ENCODE measurements at places on chromosomes 16 and 17.

GRCh38 chr16:20849589-20850390, 43.5 kb downstream of the REXO5 start:
- DNase-seq = peak; percentile 53

DNA sequence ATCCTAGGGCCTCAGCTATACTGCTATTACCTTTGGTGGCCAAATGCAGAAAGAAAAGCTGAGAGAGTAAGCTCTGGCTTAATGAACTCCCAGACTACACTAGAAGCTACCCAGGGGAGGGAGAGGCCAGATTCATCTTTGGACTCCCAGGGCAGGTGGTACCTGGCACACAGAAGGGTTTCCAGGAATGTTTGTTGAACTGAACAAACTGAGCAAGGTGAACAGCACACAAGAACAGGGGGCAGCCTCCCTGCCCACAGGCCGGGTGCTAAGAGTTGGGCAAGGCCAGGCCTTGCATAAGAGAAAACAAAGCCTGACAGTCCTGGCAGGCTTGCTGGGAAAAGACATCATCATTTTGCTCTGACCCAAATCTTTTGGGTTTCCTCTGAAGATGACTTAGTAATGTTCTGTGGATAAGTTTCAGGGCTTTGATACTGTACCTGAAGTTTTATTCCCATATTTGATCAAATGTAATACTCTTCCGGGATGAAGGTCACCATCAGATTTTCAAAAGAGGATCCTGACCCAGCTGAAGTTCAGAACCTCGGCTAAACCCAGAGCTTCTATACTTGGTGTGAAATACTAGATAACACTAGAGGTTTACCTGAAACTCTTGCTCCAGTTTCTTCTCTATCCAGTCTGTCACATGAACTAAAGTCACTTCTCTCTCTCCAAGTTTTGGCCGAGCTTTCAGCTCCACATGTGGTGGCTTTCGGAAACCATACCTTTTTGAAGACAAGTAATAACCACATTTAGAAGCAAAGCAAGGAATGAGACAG, 20.5 kb upstream of the ERN1 start:
- no peak for DNase-seq

- DNase-seq = no peak
Observed at GRCh38 chr17:71360301-71360700, 760.5 kb upstream of the SOX9 start.

DNA sequence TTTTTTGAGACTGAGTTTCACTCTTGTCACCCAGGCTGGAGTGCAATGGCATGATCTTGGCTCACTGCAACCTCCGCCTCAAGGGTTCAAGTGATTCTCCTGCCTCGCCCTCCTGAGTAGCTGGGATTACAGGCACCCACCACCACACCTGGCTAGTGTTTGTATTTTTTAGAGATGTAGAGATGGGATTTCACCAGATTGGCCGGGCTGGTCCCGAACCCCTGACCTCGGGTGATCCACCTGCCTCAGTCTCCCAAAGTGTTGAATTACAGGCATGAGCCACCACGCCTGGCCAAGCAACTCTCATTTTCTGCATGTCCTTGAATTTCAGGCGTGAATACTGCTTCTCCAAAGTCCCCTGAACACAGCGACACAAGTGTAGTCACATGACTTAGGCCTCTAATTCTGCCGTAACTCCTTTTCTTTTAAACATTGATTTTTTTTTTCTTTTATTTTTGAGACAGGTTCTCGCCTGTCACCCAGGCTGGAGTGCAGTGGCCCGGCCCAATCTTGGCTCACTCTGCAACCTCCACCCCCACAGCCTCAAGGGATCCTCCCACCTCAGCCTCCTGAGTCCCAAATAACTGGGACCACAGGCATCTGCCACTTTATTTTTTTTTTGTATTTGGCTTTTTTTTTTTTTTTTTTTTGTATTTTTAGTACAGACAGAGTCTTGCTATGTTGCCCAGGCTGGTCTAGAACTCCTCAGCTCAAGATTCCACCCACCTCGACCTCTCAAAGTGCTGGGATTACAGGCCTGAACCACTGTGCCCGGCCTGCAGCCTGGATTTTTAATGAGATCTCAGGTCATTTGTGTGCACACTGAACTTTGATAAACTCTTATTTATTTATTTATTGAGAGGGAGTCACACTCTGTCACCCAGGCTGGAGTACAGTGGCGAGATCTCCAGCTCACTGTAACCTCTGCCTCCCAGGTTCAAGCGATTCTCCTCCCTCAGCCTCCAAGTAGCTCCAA, 124.6 kb downstream of the KCNJ18 start:
- DNase-seq = no peak

- DNase-seq = peak; percentile 11
Observed at GRCh38 chr17:1347589-1348323, 52.3 kb downstream of the YWHAE start.

- no peak for DNase-seq
Observed at GRCh38 chr17:56876766-56877179, 37.1 kb downstream of the TRIM25 start.

- no peak for DNase-seq
Observed at GRCh38 chr17:73972901-73973300, 230.6 kb upstream of the RPL38 start.

GRCh38 chr17:80781211-80781610, 210.4 kb upstream of the CHMP6 start:
- DNase-seq = no peak

GRCh38 chr16:84029297-84030047, 13.1 kb downstream of the SLC38A8 start:
- DNase-seq = peak; percentile 14

- DNase-seq = no peak
Observed at GRCh38 chr16:66337463-66338188, 28.9 kb upstream of the CDH5 start.

DNA sequence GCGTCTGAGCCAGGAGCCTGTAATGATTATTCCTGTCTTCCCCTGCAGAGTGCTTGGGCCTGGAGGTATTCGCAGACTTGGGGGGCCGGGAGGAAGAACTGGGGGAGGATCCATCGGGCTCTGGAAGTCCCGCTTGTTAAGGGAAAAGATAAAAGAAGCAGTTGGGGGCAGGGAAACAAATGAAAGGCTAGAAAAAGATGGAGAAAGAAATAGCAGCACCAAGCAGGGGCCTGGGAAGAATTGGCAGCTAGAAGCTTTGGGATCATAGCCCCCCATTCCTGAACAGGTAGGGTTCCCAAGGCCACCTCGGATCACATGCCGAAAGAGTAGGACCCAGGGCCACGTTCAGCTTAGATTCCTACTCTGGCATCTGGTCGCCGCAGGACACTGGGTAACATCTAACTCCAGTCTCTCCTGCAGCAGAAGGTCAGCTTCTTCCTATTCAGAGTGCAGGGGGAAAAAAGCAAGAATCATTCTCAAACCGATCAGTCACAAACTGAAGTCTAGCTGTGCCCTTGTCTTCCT, 23.6 kb downstream of the ADAM11 start:
- no peak for DNase-seq

GRCh38 chr17:7575481-7575883, 4.0 kb upstream of the CD68 start:
- no peak for DNase-seq

DNA sequence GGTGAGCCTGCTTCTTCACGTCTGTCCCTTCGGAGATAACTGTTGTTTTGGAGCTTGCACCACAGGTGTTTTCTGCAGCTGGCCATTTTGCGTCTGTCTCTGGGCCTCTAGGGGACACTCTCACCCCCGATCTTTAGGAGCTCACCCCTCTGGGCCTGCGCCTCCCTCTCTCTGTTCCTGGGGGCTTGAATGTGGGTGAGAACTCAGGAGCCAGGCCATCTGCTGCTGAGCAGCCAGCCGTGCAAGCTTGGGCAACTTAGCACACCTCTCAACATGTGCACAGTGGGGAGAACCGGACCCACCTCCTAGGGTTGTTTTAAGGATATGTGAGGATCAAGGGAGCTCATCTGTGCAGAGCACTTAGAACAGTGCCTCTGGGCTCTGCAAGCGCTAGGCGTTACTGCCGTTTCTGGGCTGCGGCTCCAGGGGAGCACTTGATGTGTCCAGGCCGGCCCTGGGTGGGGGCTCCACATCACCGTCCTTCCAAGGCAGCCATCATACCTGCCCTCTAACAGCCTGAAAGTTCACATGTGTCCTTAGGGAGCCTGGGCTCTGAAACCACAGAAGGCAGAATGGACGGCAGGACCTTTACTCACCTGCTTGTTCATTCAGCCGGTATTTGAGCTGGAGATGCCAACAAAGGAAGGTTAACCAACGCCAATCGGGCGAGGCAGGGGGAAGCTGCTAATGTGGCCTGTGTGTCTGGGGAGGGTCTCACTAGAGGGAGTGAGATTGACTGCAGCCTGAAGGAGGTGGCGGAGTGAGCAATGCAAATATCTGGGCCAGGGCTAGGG, 66.3 kb downstream of the MRC2 start:
- DNase-seq = no peak

DNA sequence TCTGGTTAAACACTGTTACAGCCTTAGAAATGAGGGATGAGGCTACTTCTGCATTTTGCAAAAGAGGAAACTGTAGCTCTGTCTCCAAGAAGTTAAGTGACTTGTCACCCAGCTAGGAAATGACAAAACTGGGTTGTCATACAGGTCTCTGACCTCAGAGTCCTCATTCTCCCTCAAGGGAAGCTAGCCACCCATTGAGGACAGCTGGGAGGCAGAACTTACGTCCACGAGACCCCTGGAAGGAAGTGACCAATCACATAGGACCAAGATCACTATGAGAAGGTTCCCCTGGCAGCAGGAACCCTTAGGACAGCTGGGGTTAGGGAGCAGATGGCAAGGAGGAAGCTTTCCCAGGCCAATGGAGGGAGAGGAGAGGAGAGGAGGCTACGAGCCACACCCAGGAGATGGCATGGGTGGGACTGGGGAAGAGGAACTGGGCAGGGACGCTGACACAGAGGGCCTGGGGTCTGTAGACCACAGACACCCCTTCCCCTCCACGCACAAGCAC, 11.2 kb downstream of the METTL22 start:
- peak; percentile 33 for DNase-seq

GRCh38 chr16:2952679-2953078, 11.4 kb upstream of the KREMEN2 start:
- no peak for DNase-seq

GRCh38 chr16:46783800-46784199, 35.7 kb upstream of the MYLK3 start:
- no peak for DNase-seq

DNA sequence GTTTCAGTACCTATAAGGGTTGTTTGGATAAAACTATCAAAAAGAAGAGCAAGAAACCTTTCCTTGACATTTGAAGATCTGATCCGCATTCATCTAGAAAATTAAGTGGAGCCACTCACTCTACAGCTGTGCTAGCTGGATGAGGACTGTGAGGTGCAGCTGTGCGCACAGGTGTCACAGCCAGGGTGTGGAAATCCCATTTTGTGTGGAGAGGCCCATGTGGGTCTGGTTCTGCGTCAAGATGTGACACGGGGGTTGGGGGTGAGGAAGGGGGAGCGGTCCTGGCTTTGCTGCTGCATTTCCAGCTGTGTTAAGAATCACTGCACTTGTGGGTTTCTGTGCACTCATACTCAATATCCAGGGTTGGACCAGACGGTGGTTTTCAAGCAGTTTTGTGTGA, 70.7 kb downstream of the CLEC16A start:
- DNase-seq = no peak

DNA sequence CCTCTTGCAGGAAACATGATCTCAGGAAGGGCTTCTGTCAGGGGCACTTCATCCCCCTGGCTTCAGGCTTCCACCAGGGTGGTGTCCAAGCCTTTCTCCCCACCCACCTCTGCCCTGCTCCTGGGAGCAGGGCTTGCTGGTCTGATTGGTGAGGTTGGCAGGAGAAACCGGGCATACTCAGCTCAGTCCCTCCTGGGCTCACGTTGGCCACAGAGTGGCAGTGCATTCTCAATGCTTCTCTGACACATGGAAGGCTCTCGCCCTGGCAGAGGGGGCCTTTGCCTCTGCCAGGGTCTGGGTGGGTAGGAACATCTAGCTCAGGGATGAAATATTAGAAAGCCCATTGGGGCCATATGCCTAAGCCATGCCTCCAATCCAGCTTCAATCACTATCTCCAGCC, 142.8 kb downstream of the AXIN2 start:
- DNase-seq = no peak

DNA sequence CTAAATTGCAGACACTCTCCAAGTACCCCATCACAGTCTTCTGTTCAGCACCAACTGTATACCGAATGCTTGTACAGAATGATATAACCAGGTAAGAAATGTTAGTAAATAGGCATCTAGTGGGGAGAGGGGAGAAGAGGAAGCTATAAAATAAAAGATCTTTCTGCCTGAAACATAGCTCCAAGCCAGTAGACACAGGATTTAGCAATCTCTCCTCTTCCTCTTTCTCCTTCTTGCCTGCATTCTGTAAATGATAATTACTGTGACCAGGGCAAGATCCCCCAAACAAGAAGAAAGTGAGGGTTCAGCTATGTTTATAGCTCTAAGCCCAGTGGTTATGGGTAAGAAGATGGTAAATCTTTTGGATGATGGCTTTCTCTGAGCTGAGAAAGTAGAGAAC, 17.9 kb downstream of the ACSM3 start:
- no peak for DNase-seq

All from globus pallidus (tissue), 1 donor.